ENCODE measurements at places on chromosomes 11 and 22.

- no peak for DNase-seq
Observed at GRCh38 chr11:62705413-62705812, 1.8 kb downstream of the BSCL2 start.

DNA sequence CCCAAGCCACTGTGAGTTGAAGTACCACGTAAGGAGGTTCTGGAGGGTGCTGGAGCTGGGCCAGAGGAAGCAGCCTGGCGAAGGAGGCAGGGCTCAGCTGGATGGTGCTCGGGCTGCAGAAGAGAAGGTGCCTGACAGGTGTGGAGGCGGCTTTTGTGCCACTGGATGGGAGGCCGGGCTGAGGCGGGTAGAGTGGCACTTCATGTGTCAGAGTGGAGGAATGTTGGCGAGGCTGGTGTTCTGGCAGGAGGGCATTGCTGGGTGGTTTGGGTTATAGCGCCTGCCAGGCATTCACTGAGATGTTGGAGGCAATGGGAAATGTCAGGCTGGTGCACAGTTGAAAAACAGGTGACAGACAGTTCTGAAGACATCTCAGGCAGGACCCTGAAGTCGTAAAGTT lies 24.2 kb downstream of the UBE2L3 start:
- no peak for DNase-seq

- DNase-seq: no peak
Observed at GRCh38 chr11:36010010-36010740, 66.3 kb downstream of the LDLRAD3 start.

DNA sequence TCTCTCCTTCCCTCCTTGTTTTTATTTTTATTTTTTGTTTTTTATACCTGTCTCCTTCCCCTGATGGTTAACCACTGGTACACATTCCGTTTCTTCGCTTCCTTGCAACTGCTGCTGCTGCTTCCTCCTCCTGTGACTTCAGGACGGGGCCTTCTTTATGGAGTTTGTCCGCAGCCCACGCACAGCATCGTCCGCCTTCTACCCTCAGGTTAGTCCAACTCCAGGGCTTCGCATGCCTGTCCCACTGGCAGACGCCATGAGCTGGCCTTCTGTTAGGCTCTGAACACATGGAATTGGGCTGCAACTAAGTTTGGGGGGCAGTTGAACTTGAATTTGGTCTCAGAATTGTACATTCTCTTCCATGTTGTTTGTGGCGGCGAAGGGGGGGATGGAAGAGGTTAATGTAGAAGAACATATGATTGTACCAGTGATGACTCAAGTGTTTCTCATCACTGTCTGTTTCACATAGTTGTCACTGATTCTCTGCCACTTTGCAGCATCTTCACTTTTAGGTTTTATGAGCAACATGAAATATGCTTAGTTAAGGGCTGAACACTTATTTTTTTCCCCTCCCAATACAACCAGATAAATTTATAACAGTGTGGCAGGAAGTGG lies 83.0 kb upstream of the YWHAH start:
- peak; percentile 15 for DNase-seq

DNA sequence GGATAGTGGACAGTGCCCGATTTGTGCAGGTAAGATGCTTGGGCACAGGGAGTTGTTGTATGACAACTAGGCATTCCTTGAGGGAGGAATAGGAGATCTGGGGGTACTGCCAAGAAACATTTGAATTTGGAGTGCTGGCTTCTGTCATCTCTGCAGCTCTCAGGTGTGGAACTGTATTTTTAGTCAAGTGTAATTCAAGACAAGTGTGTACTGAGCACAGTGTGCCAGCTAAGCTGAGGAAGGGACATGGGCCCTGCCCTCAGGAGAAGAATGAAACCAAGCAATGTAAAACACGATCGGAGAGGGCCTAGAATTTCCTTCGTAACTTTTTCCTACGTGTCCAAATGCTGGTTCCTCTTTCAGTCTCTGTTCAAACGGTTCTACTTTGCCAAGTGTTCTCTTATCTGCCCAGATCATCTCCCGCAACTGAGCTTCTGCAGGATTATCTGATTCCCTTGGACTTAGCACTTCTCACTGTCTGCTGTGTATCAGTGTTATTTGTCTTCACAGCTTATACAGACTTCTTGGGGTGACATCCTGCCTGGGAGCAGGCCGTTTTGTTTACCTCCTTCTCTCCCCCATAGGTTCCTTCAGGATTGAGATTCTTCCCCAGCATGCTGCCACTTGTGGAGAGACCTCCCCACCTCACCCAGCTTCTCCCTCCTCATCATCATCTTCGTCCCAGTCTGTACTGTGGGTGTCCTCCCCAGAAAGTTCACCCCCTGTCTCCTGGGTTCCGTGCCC lies 27.6 kb downstream of the ART5 start:
- no peak for DNase-seq

GRCh38 chr22:41915035-41915785 lies at the start of gene SHISA8:
TSS of gene SHISA8 (minus strand) at chr22:41915074. CDS start at chr22:41914667, 407 bp downstream.
- no peak for DNase-seq

DNA sequence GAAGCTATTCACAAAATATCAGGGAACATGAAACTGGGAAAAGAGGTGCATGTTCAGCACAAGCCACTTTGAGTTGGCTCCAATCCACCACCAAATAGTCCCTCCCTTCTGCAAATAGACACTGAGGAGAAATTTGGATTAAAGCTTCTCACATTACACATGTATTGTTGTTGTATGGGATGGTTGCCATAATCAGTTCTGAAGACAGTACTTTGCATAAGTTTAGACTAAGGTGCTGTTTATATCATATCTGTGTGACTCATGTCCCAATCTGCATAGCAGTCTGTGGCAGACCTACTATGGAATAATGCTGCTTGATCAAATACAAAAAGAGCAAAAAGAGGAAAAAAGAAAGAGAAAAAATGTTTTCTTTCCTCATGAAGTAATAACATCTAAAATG lies 376.7 kb upstream of the DDI1 start:
- DNase-seq: no peak

DNA sequence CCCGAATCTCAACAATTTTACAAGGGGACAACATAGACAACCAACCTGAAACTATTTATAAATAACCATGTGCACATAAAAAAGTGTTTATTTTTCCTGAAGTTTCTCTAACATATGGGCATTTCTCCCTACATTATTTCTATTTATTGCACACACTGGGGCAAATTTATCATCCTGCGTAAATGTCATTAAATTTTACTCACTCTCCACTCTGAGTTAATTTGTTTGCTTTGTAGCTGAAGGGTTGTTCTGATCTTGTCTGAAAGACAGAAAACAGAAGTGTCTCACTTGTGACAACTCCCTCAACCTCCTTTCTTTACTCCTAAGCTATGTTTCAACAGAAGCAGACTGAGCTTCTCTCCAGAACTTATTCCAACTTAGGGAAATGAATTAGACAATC lies 194.2 kb downstream of the HIPK3 start:
- no peak for DNase-seq

DNA sequence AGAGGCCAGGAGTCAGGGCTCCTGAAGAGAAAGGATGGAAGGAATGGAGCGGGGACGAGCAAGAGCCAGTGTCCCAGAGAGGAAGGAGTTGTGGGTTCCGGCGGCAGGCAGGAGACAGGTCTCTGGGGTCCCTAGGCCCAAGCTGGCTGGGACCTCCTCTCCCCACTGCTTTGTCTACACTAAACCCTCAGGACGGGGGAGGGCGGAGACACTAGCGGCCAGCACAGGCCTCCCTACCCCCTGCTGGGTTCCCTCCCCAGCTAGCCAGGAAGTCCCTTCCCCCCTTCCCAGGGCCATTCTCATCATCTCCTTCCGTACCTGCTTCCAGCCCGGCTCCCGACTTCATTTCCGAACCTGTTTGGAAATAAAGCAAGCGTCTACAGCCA lies 79.5 kb downstream of the ST3GAL4 start:
- no peak for DNase-seq

GRCh38 chr11:70001246-70001645 lies 76.9 kb upstream of the ANO1 start:
- DNase-seq: no peak

- DNase-seq: no peak
Observed at GRCh38 chr22:32717337-32718240, 83.9 kb upstream of the TIMP3 start.

DNA sequence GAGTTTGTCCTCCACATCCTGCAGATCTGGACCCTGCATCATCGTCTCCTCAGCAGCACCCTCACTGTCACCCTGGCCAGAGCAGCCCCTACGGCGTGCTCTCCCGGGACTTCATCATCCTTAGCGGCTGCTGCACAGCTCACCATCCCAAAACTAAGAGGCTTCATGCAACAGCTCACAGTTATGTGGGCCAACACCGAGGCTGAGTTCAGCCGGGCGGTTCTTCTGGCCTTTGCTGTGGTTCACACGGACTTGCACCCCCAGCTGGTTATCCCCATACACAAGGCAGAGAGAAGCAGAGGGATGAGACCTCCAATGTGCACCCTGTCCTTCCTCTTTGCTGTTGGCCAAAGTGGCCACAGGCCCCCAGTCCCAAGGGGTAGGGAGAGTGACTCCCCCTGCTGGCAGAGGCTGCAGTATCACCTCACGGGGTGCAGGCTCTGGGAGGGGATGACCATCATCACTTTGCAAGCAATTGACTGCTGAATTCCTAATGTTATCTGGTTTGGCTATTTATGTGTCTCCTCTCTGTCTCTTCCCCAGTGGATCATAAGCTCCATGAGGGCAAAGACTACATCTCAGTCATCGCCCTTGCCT lies 276.8 kb downstream of the BRD1 start:
- no peak for DNase-seq

DNA sequence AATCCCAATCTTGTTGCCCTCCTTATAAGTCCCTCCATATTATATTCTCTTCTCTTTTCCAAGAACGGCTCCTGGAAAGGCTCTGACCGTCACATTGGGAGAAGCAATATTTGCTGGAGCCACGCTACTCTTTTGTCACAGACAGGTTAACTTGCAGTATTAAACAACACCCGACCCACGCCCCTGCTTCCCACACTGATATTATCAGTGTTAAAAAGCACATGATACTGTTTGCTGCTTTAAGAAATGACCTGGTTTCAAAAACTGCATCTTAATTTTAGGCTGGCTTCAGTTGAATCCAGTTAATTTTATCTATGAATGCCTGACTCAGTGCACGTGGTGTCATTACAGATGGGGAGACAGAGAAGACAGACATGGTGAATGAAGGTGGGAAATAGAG lies 3.1 kb downstream of the FLI1 start:
- DNase-seq: no peak

- no peak for DNase-seq
Observed at GRCh38 chr22:46055911-46056545, 79.1 kb upstream of the WNT7B start.

- no peak for DNase-seq
Observed at GRCh38 chr11:97764193-97764592, 1256.6 kb upstream of the CNTN5 start.

All from activated CD4-positive, alpha-beta T cell treated with anti-CD3 and anti-CD28 coated beads, Interleukin-2, amount 50 U/mL, for 24 hours (primary cell).